Glutamatergic neuron (in vitro differentiated cells): ENCODE measurements at places on chromosomes 7 and 10. TPM values are rescaled to one million over a fixed set of nuclear protein-coding genes. Genes with fewer than 3 reads are reported as not detected.

- DNase-seq = no peak
These were observed 53.1 kb upstream of the RSU1 start for GRCh38 chr10:16870331-16870730.

- no peak for DNase-seq
These were observed 175.2 kb downstream of the CTTNBP2 start for GRCh38 chr7:117698018-117698417.

DNA sequence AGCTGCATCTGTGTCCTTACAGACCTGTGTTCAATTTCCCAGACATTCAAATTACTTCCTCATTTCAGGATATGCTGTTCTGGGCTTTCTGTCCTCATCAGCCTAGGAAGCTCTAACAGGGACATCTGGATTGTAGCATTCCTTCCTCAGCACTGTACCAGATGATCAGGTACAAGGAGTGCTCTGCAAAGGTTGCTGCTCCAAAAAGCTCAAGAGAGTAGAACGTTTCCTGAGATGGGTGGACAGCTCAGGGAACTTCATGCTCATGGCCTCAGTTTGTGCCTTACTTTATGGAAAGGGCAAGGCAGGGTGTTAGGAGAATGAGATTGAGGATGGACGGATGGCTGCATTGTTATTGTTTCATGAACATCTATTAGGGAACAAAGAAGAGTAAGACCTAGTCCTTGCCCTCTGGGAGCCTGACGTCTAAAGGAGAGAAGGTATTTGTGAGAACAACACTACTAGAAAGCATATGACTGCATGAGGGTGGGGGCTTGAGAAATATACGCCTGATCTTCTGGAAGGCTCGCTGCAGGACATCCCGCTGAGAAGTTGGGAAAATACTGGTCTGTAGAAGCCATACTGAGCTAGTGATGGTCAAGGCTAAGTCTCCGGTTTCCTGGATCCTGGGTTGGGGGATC lies 10.5 kb upstream of the ZNF212 start:
- no peak for DNase-seq

DNA sequence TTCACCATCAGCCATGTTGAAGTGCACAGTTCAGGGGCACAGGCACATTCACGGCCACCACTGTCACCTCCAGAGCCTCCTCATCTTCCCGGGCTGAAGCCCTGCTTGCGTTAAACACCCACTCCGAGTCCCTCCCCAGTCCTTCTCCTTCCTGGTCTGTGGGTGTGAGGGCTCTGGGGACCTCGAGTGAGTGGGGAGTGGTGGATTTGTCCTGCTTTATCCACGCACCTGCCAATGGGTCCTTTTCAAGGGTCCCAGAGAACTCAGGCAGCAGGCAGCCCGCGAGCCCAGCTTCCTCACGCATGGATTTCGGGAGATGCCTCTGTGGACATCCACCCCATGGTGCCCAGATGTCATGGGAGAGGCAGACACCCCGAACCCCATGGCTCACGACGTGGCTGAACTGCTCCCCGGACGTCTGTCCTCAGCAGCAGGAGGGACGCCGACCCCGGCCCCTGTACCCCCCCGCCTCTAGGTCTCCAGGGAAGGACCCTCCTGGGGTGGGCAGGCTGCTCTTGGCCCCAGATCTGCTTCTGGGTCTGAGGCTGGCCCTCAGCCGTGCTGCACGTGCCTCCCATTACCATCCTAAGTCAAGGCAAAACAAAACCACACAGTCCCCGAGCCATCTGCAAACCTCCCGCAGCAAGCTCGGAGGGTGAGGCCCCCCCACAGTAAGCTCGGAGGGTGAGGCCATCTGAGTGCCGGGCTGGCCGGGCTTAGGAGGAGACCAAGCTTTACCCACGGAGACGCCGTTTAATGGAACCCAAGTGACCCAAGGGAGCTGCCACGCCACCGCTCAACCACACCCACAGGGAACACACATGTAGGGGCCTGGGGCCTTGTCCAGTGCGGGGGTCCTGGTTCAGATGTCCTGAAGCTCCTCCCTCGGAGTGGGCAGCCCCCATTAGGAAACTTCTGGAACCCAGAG lies 9.0 kb downstream of the CYP2W1 start:
- no peak for DNase-seq

- DNase-seq = no peak
These were observed 27.2 kb downstream of the HIPK2 start for GRCh38 chr7:139750459-139751095.

Gene PRKG1
- total RNA-seq = 52.7 TPM

Gene PHTF2
- total RNA-seq = 15.1 TPM

- no peak for DNase-seq
These were observed 1.3 kb downstream of the TMEM60 start for GRCh38 chr7:77796960-77797359.

Gene YKT6
- 178 TPM for total RNA-seq

DNA sequence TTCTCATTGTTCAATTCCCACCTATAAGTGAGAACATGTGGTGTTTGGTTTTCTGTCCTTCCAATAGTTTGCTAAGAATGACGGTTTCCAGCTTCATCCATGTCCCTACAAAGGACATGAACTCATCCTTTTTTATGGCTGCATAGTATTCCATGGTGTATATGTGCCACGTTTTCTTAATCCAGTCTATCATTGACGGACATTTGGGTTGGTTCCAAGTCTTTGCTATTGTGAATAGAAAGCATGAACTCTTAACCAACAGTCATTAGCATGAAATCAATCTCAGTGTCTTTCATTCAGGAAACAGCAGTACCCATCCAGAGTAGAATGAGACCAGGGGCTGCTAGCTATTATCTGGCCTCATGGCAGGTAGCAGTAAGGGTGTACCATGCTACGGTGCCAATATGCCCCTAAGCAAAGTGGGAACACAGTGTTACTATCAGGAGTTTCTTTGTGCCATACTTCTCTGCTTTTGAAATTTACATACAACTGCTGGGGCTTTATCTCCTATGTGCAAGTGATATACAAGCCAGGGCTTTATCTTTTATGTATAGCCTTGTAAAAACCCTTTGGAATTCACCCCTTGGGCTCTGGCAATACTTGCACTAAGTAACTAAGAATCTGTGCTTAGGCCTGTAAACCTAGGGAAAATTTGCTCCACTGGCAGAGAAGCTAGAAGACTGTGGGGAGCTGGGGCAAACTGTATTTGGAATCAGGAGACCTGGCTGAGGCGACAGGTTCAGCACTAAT lies 5.4 kb downstream of the PON2 start:
- DNase-seq = no peak

Gene UBTD1
- total RNA-seq = 8.0 TPM

DNA sequence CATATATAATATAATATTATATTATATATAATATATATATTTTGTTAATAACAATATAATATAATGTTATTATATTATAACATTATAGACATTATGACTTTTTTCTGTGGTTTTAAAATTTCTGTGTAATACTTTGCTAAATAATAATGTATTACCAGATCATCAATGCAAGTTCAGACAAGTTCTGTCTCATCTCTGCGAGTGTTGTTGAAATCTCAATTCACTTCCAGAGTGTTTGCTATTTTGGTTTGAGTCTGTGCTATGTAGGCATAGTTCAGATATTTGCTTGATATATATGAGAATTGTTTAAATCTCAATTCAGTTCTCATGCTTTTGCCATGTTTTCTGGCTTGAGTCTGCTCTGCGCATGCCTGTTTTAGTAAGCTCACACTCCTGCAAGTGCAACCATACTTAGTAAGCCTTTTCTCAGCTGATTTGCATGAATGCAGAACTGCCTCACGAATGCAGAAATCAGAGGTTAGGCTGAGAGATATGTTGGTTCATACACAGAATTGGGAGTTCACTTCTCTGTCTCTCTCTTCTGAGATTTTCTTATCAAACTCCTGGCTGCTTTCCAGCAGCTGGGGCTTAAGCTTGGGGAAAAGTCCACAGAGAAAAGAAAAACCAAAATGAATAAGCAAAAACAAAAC lies 830.2 kb upstream of the SORCS1 start:
- DNase-seq = no peak

DNA sequence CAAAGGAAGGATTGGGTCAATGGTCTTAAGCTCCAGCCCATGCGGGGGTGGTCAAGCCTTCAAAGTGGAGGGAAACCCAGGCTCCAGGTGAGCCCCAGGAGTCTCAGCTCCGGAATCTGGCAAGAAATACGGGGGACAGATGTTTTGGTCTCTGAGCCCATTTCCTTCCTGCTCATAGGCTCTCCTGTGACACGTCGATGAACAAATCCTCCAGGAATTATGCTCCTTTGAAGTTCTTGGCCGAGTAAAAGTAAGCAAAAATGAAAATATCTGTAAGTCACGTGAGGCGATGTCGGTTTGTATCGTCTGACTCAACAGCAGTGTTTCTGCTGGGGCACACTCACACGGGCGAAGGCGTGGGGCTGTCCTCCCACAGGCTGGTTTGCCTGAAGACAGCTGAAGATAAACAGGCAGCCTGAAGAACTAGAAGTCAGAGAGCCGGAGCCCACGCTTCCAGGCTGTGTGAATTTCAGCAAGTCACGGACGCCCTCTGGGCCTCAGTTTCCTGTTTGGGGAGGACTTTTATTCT lies 52.6 kb upstream of the SMNDC1 start:
- DNase-seq = no peak

- DNase-seq = peak; percentile 49
These were observed 18.8 kb upstream of the SH2D4B start for GRCh38 chr10:80518807-80519360.

Gene CNPY1
- total RNA-seq = not detected

- no peak for DNase-seq
These were observed 108.3 kb downstream of the SORCS1 start for GRCh38 chr10:107056182-107056581.

GRCh38 chr10:34885898-34886297 lies 70.8 kb upstream of the PARD3 start:
- no peak for DNase-seq

DNA sequence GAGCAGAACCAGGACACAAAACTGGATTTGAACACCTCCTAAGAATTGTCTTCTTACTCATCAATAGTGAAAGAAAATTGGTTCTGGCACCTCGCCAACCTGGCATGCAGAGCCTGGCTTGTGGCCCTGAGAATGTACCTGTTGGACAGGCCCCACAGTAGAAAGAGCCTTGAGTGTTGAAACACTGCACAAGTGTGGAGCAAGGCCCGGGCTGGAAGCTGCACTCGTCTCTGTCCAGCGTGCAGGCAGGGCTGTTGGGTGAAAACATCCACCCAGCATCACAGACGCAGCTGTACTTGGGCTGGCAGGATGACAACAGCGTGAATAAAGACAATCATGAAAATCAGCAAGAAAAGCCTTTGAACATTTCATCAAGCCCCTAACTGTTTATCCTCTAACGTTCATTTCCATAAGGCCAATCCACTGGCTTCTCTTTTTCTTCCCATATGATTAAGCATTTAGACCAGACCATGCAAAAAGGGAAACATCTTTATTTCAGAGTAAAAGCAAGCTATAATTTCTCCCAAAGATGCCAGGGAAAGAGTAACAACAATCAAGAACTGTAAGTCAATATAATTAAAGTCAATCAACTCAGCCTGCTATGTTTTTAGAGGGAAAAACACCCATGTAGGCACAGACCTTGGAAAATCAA lies 15.6 kb downstream of the CUBN start:
- no peak for DNase-seq

GRCh38 chr7:30162622-30163124 lies 27.9 kb downstream of the MTURN start:
- DNase-seq = no peak

DNA sequence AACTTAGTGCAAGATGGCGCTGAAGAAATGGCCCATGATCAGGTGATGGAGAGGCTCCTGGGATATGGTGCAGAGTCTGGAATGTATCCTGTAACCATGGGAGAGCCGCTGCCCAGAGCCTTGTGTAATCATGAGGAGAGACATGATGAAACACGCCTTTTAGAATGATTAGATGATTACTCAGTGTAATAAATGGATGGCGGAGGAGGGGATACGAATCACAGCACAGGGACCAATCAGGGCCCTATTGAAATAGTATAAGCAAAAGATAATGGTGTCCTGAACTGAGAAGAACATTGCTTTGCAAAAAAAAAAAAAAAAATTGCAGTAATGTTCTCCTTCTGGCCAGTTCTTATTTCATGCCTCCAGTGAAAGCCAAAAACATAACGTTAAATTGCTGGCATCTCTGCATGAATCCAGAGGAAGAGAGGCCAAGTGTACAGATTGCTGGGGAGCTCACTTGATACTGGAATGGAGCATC lies 668.5 kb upstream of the AUTS2 start:
- no peak for DNase-seq

Gene AKR1C2
- 3.8 TPM for total RNA-seq
